ENCODE measurements at places on chromosomes 7 and 10.

- DNase-seq: no peak
Measured at GRCh38 chr7:142153400-142153799, 41.9 kb downstream of the MGAM2 start.

- no peak for DNase-seq
Measured at GRCh38 chr10:44832595-44833390, 78.3 kb upstream of the TMEM72 start.

- no peak for DNase-seq
Measured at GRCh38 chr7:4202154-4202736, 479.9 kb upstream of the FOXK1 start.

- no peak for DNase-seq
Measured at GRCh38 chr7:108076156-108076555, 54.0 kb downstream of the LAMB4 start.

GRCh38 chr7:43815373-43815772 is 53.9 kb downstream of the MRPS24 start:
- DNase-seq: no peak

GRCh38 chr10:29176845-29177832 is 111.7 kb upstream of the LYZL1 start:
- no peak for DNase-seq

DNA sequence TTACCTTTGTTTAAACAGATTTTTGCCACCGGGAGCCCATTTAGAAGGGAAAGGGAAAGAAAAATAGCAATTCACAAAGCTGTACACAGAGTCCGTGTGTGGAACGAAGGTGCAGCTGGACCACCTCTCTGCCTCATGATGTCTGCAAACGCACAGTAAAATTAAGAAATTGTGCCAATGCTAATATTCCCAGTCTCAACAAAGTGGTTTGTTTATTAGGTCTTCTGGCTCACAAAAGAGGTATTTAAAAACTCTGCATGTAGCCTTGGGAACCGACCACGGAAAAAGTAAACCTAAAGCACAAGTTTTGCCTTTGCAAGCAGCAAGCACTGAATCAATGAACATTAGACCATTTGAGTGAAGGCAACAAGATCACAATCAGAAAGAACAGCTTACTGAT is 57.7 kb downstream of the CREB3L2 start:
- no peak for DNase-seq

GRCh38 chr7:15057272-15057671 is 154.7 kb upstream of the DGKB start:
- DNase-seq: no peak

DNA sequence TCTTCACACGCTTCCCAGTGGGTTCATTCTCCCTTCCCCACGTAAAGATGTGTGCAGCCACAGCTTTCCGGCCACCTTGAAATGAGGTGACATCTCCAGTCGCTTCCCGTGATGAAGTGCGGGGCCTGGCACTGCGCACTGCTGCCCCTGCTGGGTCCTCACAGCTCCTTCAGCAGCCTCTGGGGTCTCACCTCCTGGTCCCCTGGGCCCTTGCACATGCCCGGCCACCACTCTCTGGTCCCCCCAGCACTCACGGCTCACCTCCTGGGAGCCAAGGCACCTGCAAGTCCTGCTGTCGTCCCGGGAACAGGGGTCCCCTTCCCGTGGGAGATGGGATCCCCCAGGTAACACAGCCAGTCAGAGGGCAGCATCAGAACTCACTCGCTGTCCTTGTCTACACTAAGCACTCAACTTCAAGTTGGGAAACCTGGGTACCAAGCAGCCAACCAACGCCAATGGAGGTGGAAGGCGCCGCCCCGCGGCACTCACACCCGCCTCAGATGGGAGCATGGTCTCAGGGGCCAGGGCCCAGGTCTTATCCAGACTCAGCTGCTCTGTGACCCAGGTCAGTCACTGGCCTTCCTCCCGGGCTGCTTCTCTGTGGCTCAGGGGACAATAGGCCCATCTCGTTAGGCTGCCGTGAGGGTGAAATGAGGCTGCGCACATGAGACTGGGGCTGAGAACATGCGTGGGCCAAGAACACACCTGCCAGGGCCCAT is 176.2 kb downstream of the PTPRN2 start:
- DNase-seq: no peak

DNA sequence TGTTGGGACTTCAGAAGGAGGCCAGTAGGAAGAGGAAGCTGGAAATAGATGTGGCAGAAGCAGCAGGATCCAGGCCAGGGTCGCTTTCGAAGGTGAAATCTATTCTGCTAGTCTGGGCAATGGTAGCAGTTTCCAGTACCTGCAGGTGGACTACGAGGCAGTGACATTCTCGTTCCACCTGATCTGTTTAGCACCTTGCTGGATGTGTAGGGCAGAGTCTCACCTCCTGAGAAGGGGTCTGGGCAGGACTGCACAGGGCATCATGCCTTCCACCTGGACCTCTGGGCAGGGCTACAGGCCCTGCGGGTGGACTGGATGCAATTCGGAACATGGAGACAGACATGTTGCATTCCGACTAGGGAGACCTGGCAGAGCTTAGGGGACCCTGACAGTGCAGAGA is 254.8 kb upstream of the ZNF32 start:
- no peak for DNase-seq

- no peak for DNase-seq
Measured at GRCh38 chr10:38054361-38054797, 39.8 kb upstream of the ZNF37A start.

- DNase-seq: no peak
Measured at GRCh38 chr7:26073041-26073440, 79.0 kb upstream of the NFE2L3 start.

DNA sequence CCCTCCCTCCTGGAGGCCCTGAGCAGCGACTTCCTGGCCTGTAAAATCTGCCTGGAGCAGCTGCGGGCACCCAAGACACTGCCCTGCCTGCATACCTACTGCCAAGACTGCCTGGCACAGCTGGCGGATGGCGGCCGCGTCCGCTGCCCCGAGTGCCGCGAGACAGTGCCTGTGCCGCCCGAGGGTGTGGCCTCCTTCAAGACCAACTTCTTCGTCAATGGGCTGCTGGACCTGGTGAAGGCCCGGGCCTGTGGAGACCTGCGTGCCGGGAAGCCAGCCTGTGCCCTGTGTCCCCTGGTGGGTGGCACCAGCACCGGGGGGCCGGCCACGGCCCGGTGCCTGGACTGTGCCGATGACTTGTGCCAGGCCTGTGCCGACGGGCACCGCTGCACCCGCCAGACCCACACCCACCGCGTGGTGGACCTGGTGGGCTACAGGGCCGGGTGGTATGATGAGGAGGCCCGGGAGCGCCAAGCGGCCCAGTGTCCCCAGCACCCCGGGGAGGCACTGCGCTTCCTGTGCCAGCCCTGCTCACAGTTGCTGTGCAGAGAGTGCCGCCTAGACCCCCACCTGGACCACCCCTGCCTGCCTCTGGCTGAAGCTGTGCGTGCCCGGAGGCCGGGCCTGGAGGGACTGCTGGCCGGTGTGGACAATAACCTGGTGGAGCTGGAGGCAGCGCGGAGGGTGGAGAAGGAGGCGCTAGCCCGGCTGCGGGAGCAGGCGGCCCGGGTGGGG is 2.2 kb downstream of the TRIM56 start:
- no peak for DNase-seq

DNA sequence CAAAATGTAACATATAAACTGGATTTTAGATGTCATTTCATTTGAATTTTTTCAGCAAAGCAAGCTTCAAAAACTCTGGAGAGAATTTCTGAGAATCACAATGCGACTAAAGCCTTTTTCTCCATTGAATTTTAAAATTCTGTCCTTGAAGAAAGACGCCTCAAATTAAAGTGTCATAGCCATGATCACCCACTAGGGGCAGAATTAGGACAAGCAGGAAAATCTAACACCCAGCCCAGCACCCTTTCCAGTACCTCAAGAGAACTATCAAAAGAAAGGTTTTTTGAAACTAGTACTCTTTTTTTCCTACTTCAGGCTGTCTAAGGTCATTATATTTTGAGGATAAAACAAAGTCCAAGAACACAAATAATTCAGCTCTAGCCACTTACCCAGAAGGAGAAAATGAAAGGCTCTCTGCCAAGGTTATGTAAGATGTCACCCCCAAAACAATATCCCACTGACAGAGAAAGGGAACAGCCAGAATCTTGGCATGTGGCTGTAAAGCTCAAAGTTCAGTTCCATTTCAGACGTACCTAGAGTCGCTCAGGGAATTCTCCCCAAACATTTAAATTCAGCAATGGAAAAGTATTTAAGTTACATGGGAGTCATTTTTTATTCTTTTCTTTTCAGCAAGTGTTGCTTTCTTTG is 299.4 kb downstream of the SNX13 start:
- DNase-seq: peak; percentile 36

- no peak for DNase-seq
Measured at GRCh38 chr7:37247861-37248260, 200.8 kb downstream of the ELMO1 start.

GRCh38 chr7:46162609-46163008 is 241.5 kb upstream of the IGFBP3 start:
- DNase-seq: no peak

GRCh38 chr7:11243739-11244138 is 270.1 kb downstream of the PHF14 start:
- no peak for DNase-seq

DNA sequence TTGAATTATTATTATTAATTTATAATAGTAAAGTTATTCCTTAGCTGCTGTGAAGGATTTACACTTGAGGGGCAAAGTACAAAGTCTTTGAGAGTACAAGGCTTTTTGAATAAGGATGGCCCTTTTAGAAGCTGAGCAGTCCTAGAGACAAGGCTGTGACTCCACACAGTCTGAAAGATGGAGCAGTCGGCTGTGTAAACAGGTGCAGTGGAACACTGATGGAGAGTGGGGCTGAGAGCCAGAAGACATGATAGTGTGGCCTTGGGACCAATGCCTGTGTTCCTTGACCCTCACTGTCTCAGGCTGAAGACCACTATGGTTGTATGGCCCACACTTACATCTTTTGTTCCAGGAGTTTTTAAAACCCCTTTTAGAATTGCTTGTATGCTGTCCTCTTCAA is 311.2 kb upstream of the PHF14 start:
- DNase-seq: no peak

GRCh38 chr7:3896169-3896765 is 595.2 kb downstream of the SDK1 start:
- DNase-seq: no peak

DNA sequence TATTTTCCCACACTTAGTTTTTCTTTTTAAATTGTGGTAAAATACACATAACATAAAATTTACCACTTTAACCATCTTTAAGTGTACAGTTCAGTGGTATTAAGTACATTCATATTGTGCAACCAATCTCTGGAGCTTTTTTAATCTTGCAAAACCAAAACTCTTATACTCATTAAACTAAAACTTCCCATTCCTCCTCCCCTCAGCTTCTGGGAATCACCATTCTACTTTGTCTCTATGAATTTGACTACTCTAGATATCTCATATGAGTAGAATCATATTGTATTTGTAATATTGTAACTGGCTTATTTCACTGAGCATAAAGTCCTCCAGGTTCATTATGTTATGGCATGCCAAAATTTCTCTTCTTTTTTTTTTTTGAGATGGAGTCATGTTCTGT is 86.4 kb upstream of the JAZF1 start:
- no peak for DNase-seq

DNA sequence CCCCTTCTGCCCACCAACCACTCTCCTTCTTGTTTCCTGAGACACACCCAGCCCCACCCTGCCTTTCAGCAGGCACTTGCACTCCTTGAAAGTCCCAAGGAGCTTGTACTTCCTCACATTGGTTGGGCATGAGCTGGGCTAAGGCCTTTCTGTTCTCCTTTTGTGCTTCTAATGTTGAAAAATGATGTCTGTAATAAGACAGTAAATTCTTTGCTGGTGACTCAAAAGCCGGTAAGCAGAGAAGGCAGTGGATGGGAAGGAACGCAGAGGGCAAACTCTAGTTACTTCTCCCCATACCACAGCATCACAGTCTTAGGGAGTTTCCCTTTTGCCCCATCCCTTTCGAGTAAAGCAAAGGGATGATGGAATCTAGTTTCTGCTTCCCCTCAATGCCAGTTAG is 185.6 kb downstream of the PLXNA4 start:
- DNase-seq: no peak

DNA sequence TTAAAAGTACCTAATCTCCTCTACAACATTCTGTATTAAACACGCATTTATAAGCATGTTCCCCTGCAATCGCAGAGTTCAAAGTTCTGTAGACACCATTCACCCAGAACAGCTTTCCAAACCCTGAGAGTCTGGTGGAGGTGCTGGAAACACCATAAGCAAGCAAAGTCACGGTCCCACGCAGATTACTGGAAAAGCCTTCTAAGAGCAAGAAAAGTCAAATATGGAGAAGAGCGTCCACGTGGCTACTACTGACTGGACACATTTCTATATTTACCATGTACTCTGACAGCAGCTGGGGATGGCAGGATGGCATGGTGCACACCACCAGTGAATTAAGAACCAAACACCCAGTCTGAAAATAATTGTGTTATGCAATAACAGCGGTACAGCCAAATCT is 97.7 kb downstream of the PARD3 start:
- DNase-seq: no peak

- DNase-seq: no peak
Measured at GRCh38 chr7:39310699-39311098, 255.5 kb upstream of the YAE1 start.

GRCh38 chr7:3950249-3950648 is 649.2 kb downstream of the SDK1 start:
- DNase-seq: no peak

DNA sequence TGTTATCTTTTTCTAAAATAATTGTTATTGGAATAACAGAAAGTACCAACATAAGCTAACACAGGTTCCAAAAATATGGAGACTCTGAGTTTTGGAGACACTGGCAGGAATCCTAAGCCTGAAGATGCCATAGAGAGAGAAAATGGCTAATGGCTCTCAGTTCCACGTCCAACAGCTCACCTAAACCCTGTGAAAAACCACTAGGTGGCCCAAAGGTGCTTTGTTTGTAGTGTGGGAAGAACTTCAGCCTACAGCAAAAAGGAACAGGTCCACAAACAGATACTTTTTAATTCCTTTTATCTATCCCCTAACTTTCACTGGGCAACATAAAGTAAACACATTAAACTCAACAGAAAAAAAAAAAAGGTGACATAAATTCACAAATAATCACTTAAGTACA is 272.3 kb downstream of the SEMA3D start:
- no peak for DNase-seq

- DNase-seq: no peak
Measured at GRCh38 chr7:12731775-12732174, 44.3 kb downstream of the ARL4A start.

Data from activated CD4-positive, alpha-beta T cell treated with anti-CD3 and anti-CD28 coated beads, Interleukin-10, Interleukin-2, amounts not matched to agents 100 ng/mL and 50 ng/mL, durations not matched to agents 16 hours and 8 hours (primary cell).